ENCODE measurements at places on chromosomes 7 and 10.

DNA sequence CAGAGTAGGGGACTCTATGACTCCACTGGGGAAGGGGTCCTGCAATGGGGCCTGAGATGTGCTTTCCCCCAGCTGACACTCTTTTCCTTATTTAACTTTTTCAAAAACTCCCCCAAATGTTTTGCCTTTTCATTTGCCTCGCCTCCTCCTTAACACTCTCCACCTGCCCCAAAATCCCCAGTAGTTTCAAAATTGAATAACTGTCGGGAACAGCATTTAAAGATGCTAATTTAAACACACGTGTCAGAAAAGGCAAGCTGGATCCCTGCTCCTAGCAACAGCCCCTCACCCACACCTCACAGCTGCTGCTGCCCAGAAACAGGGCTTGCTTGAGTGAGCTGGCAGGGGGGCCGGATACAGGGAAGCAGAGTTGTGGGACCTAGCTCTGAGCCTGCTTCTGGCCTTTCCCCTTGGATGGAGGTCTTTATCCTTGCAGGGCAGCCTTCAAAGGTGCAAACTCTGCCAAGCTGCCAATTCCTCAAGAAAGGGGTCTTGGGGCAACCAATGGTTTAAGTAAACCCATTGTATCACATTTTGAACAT lies 115.3 kb downstream of the KCNMA1 start:
- DNase-seq = no peak

DNA sequence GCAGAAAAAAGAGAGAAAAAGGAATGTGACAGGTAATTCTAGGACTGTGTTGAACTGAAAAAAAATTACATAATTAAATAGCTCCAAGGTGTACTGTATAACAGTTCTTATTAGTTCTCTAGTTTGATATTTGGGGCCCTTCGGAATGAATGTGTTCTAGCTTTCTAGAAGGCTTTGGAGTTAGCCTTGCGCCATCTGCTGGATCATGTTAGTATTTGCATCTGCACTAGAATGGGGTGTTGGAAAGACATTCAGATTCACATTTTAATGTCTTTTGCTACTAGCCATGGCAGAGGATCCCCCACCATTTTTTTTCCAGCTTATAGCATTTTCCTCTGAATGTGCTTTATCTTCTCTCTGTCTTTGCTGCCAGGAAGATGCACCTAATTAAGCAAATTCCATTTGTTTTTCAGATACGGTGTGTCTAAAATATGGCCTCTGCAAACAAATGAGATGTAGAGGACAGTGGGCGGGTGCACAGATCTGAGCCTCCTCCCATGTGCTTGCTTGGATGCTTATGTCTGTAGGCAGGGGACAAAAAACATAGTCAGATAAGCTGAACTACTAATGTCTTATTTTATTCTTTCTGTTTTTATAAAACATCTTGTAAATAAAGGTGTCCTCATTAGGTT lies 238.5 kb downstream of the PHF14 start:
- peak; percentile 12 for DNase-seq

- no peak for DNase-seq
Observed at GRCh38 chr10:70898687-70899086, 10.3 kb upstream of the PCBD1 start.

GRCh38 chr10:59995862-59996261 lies 89.5 kb upstream of the CCDC6 start:
- no peak for DNase-seq

DNA sequence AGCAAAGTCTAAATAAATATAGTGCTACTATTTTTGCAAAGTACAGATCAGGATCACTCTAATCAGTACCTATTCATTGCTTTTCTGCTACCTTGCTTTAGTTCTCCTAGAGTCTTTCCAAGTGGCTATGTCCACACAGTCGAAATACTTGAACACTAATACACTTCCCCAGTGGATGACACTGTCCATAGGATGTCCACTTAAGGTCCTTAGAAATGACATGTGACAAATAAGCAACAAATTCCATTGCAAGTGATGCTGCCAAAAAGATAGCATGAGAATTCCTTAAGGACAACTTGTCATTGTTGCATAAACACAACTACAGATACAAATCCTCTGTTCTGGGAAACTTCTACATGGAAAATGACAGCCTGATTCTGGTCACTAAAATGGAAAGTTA lies 93.6 kb downstream of the ANK3 start:
- DNase-seq = no peak

- no peak for DNase-seq
Observed at GRCh38 chr10:114042895-114043531, 653 bp upstream of the ADRB1 start.
